ENCODE measurements at places on chromosomes 5 and 9.

- DNase-seq, result no peak
Measured at GRCh38 chr5:2631758-2632157, 119.7 kb downstream of the IRX2 start.

DNA sequence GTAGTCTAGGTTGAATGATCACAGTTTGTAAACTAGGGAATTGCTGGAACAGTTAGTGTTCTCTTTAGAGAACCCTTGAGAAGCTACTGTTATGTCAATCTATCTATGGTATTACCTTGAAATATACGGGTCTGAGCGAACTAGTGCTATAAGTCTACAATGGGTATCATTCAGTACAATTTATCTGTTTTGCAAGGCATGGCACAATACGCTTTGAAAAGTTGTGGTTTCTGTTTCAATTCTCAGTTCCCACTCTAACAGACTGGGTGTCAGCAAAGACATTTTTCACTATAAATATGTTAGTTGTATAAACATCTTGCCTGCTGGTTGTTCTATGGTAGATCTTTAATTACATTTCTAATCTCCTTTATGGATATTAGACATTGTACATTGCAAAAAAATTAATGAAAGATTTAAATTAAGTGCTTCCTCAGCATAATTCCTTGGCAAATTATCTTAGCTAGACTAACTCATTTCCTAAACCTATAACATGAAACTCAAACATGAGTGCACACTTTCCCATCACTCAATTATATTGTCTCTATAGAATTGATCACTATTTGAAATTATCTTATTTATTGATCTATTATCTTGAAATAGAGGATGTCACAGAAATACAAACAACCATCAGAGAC is 24.9 kb upstream of the SLCO6A1 start:
- no peak for DNase-seq

- DNase-seq, result no peak
Measured at GRCh38 chr9:100129772-100130171, 30.7 kb downstream of the INVS start.

- no peak for DNase-seq
Measured at GRCh38 chr9:470552-471194, 256.0 kb downstream of the DOCK8 start.

GRCh38 chr5:38237681-38238080 is 20.7 kb upstream of the EGFLAM start:
- DNase-seq, result no peak

GRCh38 chr5:129617206-129617605 is 130.7 kb upstream of the MINAR2 start:
- DNase-seq, result no peak

GRCh38 chr5:114634967-114635901 is 273.4 kb downstream of the KCNN2 start:
- DNase-seq, result no peak

DNA sequence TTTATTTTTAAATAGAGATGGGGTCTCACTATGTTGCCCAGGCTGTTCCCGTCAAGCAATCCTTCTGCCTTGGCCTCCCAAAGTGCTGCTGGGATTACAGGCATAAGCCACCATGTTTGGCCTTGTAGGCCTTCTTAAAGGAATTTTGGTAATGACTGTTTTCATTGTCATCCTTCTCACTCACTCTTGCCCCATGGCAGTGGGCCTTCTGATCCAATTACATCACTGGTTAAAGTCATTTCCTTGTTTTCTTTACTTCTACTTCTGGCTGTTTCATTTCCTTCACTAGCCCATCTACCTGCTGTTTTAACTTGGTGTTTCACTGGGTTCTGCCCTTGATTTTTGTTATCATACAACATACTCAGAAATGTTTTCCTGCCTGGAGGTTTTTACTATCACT is 20.1 kb upstream of the NIM1K start:
- DNase-seq, result no peak

DNA sequence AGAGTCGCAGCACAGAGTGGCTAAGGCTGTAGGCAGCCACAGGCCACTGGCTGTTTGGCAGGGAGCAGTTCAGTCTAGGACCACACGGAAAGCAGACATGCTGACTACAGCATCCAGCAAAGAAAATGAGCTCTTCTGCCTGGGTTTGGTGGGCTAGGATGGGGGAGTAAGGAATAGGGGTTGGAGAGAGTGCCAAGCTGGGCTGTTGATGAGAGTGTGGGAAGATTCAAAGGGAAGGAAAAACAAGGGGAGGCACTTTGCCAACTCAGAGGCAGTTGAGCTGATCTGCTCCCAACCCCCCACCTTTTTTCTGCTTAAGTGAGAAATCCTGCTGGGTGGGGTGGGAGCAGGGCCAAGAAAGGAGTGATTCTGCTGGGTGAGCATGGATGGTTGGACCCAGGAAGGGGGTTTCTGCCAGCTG is 35.9 kb downstream of the SVEP1 start:
- no peak for DNase-seq

DNA sequence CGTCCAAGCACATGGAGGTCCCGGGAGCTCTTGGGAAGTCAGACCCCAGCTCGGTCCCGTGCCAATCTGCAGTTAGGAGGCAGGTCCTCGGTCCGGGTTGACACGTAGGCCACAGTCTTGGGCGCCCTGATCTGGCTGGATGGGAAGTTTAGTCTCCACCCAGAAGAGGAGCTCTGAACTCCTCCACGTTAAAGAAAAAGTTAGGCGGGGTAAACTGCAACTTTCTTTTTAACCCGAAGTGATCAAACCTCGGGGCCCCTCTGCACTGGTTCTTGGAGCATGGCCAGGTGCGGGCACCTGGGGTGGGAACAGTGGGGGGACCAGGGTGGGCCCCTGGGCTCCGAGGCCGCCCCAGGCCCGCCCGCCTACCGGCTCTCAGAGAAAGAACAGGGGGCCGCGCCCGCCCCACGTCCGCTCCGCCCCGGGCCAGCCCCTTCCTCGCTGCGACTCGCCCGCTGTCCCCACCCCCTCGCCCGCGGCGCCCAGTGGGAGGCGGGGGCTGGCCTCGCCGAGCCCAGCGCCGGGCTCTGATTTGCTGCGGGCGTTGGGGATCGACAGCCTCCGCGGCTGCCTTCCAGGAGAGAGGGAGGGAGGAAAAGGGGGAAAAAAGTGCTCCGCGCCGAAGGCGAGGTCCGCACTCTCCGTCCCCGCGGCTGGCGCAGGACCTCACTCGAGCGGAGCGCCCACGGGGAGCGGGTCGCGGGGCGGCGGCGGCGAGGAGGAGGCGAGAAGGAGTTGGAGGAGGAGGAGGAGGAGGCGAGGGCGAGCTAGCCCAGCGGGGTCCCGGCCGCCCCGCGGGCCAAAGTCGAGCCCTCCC is at the start of gene COL5A1:
TSS of gene COL5A1 (plus strand) at position 631 of the 817 bp plus-strand sequence. CDS start 385 bp downstream, outside the sequence.
- no peak for DNase-seq

- peak; percentile 6 for DNase-seq
Measured at GRCh38 chr5:59367791-59368394, 525.6 kb downstream of the PDE4D start.

- DNase-seq, result no peak
Measured at GRCh38 chr5:111119856-111120255, 27.7 kb downstream of the WDR36 start.

DNA sequence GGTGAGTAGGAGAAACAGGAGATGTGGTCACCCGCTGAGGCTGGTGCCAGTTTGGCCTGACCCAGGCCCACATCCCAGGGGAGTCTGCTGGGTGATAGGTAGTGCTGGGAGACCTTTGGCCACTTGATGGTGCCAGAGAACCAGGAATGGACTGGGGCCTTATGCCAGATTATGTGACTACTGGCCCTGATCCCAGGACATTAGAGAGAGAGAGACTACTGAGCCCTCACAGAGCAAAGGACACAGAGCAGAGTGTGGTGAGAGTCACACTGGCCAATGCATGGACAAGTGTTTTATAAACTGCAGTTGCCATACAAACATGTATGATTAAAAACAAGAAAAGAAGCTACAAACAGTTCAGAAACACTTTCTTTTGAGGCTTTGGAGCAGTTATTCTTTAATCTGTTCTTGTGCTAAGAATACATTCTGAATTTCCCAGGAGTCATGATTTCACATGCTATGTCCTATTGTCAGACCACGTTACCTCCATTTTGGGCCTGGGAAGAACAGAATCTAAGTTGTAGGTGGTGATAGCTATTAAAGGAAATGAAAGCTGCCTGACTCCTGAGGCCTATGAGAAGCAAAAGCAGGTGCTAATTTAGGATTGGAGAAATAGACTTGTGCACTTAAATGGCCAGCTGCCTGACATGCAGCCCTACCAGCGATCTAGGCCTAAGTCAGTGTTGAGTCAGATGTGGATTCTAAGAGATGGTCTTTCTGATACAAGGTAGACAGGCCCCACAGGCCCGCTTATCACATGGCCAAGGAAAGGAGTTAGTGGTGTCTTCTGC is 32.6 kb upstream of the TMOD1 start:
- DNase-seq, result no peak

GRCh38 chr5:151612689-151613427 is 21.7 kb upstream of the FAT2 start:
- DNase-seq, result peak; percentile 4

GRCh38 chr9:130735566-130735965 is 42.0 kb downstream of the EXOSC2 start:
- no peak for DNase-seq

DNA sequence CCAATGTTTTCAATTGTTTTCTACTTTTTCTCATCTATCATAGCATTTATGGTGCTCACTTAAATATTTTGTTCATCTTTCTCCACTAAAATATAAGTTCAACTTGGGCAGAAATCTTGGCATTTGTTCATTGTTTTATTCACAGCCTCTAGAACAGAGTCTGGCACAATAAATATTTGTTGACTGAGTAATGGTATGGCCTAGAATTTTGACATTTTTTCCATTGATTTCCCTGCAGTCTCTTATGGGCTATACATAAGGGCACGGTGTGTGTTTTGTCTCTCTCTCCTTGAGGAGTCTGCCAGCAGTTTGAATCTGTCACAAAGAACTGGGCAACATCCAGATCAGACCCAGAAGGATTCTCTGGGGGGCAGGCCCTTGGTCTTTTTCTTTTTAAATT is 379.7 kb downstream of the TMEM38B start:
- DNase-seq, result no peak

GRCh38 chr5:138604176-138604785 is 29.1 kb upstream of the HSPA9 start:
- no peak for DNase-seq

- no peak for DNase-seq
Measured at GRCh38 chr5:168651648-168652047, 72.5 kb upstream of the PANK3 start.

GRCh38 chr5:91176288-91177016 is 206.7 kb downstream of the ARRDC3 start:
- DNase-seq, result no peak

- DNase-seq, result no peak
Measured at GRCh38 chr5:74232276-74232675, 408.3 kb downstream of the ENC1 start.

GRCh38 chr5:15500325-15501001 is 483 bp downstream of the FBXL7 start:
- DNase-seq, result no peak

GRCh38 chr5:158716668-158717067 is 383.0 kb downstream of the EBF1 start:
- no peak for DNase-seq

- DNase-seq, result no peak
Measured at GRCh38 chr5:76408104-76408654, 5.1 kb downstream of the IQGAP2 start.

DNA sequence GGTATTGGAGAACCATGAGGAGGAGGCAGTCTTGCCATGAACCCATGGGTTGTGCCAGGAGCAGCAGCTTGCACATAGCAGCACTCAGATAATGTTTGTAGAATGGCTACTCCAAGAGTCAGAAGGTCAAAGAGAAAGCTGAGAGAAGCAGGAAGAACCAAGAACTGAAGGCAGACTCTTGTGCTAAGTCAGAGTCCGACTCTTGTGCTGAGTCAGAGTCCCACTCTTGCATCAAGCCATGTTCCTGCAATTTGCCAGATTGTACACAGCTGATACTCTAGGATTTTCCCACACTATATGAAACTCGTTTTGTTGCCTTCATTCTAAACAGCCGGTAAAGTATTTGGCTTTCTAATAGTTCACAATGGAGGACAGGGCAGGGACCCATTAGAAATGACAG is 26.2 kb upstream of the HSPA9 start:
- DNase-seq, result no peak

GRCh38 chr9:34510497-34511468 is 12.0 kb downstream of the ENHO start:
- DNase-seq, result no peak

GRCh38 chr5:21397693-21398092 is 1409.7 kb upstream of the CDH18 start:
- DNase-seq, result no peak

DNA sequence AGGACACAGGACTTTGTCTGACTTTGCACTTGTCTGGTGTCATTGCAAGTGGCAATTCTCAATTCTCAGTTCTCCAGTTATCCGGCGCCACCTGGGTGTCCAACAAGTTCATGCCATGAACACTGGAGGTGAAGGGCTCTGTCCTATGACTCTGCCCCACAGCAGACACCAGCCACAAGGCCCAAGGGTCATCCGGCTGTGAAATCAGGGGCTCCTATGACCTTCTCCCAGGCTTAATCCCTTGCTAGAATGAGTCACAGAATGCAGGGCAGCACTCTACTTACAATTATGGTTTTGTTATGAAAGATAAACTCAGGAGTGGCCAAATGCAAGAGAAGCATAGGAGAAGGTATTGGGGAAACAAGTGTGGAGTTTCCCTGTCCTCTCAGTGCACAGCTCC is 392.0 kb downstream of the GADD45G start:
- no peak for DNase-seq

DNA sequence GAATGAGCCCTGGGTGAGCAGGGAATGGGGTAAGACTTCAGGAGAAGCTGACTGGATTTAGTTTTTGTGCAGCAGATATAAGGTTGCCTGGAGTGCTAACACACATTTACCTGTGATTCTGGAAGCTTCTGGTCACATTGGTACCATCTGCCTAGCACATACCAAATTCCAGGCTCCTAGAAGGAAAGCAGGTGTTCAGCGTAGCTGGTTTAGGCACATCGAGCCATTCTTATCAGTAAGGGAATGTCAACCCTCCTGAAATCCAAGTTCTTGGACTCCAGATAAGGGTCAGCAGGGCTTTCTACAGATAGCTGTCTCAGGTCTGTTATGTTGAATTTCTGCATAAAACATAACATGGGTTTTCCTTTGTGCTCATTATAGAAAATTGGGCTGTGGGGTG is 10.3 kb downstream of the TCERG1 start:
- no peak for DNase-seq

DNA sequence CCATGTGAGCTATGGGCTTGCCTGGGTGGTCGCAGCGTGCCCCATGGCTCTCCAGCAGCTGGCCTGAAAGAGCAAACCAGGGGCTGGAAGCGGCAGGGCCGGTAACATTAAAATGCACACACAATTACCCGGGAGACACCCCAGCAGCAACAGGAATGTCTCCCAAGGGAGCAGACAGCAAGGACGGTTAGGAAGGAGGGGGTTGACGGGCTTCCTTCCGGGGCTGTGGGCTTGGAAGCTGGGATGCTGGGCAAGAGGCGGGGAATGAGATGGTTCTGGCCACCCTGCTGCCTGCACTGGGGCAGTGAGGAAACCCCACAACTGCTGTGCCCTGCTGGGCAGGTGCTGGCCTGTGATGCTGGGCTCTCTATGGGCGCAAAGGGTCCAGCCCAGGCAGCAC is 71.8 kb upstream of the ADAMTS2 start:
- DNase-seq, result no peak

DNA sequence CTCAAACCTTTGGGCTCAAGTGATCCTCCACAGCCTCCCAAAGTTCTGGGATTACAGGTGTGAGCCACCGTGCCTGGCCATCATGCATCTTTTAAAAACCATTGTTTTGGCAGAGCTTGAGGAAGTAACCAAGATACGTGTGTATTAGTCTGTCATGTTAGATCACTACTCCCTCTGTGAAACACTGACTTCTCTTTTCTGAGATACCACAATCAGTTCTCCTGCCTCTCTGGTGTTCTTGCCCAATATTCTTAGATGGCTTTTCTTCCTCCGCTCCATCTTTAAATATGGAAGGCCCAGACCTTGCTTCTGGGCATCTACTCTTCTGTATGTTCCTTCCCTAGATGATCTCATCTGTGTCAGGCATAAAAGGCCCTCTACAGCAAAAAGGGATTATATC is 14.2 kb upstream of the CCNB1 start:
- DNase-seq, result no peak
